GM04503 (cell line): ENCODE measurements at places on chromosomes 1 and 21.

GRCh38 chr1:176950736-176951324 is 213.7 kb downstream of the ASTN1 start:
- no peak for DNase-seq

DNA sequence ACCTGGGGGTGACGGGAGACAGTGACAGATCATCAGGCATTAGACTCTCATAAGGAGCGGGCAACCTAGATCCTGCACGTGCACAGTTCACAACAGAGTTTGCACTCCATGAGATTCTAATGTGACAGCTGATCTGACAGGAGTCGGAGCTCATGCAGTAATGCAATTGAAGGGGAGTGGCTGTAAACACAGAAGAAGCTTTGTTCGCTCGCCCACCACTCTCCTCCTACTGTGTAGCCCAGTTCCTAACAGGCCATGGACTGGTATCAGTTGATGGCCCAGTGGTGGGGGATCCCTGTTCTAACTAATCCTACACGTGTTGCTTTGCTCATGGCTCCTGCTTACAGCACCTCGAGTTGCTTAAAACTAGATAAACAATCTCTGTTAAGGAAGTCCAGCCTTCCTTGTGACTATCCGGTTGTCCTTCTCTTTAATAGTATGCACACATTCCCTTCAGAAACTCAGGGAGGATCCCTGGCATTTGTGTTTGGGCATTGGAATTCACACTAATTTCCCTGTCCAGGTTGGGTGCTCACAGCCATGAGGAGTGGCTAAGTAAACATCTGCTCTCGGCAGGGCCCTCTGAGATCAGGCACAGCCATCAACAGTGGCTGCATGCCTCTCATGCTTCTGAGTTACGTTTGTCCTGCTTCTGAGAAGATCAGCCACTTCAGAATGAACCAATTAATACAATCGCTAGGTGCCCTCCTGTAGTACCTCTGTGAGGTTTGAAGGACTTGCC is 21.1 kb upstream of the F3 start:
- DNase-seq: no peak

- DNase-seq: no peak
Measured at GRCh38 chr1:980137-980571, 1.7 kb downstream of the PERM1 start.

GRCh38 chr1:7519861-7520395 is 251.2 kb upstream of the VAMP3 start:
- DNase-seq: no peak

GRCh38 chr1:154756793-154757548 is 113.1 kb downstream of the KCNN3 start:
- no peak for DNase-seq

GRCh38 chr21:44085491-44086321 is 21.5 kb upstream of the PWP2 start:
- no peak for DNase-seq

DNA sequence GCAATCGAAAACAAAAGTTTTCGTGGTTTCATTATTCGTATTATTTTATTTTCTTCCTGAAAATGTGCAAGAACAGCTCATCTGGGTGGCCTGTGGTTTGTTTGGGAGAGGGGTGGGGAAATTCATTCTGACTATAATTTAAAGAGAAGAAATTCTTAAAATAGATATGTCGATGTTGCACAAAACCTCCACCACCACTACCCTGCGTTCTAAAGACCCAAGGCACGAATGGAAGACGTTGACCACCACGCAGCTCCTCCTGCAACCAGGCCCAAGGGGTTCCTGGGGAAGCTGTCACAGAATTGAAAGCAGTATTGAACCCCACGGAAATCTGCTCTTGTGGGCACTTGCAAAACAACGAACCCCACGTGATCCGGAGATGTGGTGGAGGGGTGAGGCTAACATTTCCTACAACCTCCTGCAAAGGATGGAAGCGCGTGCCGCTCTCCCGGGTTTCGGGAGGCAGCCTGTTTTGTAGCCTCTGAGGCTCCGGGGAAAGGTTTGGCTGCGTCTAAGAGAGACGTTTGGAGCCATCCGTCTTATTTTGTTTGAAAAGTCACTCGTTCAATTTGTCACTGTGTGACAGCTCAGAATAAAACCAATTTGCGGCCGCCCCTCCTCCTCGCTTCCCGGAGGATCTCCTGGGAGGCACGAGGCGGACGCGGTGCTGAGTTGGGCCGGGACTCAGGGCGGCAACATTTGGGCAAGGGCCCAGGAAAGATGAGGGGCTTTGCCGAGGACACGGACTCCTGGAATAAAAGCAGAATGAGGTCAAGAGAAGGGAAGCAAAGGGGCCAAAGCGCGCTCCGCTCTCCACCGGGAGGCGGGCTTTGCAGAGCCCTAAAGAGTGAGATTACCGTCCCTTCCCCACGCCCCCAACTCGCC is 810 bp upstream of the HLX start:
- DNase-seq: no peak

DNA sequence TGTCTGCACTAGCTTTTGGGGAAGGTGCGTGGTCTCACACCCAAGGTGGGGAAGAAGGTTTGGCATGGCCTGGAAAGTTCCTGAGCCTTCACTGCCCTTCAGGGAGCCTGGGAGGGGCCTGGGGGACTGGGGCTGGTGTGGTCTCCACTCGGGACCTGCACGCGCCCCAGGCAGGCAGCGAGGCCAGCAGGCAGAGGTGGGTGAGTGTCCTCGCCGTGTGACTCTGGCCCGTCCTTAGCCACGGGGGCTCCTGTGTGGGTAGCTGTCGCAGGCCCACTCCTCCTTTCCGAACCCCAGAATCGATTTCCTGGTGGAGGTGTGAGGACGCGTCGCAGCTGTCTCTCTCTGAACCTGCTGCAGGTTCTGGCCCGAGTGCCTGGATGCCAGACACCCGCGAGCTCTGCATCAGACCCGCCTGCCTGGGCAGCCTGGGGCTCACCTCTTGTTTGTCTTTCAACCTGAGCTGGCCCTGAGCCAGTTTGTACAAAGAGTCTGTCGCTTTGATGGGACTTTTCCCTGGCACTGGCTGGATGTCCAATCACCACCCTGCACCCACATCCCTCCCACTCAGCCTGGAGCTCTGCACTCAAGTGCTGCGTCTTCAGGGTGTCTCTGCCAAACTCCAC is 36.0 kb upstream of the SLC19A1 start:
- no peak for DNase-seq

DNA sequence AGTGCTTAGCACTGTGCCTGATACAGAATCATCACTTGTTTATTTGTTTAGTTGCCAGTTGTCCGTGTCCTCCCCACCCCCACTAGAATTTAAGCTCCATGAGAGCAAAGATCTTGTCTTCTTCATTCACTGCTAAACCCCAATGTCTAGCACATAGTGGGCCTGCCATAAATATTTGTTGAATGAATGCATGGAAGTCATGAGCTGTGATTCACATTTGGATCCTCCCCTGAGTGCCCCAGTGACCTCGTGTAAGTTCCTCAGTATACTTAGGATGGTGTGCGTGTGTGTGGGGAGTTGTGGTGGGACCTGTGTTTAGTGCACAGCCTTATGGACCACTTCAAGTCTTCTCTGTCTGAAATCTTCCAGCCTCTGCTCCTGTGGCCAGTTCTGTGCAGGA is 23.1 kb downstream of the IER5 start:
- no peak for DNase-seq

- DNase-seq: no peak
Measured at GRCh38 chr1:213385806-213386324, 334.8 kb downstream of the RPS6KC1 start.

DNA sequence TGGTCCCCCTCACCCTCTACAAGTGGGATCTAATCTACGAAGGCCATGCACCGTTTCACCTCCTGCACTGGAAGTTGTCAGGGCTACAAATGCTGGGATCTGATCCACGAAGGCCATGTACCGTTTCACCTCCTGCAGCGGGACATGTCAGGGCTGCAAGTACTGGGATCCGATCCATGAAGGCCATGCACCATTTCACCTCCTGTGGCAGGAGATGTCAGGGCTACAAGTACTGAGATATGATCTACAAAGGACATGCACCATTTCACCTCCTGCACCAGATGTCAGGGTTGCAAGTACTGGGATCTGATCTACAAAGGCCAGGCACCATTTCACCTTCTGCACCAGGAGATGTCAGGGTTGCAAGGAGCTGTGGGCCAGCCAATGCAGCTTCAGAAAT is 7.0 kb downstream of the ALDH4A1 start:
- no peak for DNase-seq

DNA sequence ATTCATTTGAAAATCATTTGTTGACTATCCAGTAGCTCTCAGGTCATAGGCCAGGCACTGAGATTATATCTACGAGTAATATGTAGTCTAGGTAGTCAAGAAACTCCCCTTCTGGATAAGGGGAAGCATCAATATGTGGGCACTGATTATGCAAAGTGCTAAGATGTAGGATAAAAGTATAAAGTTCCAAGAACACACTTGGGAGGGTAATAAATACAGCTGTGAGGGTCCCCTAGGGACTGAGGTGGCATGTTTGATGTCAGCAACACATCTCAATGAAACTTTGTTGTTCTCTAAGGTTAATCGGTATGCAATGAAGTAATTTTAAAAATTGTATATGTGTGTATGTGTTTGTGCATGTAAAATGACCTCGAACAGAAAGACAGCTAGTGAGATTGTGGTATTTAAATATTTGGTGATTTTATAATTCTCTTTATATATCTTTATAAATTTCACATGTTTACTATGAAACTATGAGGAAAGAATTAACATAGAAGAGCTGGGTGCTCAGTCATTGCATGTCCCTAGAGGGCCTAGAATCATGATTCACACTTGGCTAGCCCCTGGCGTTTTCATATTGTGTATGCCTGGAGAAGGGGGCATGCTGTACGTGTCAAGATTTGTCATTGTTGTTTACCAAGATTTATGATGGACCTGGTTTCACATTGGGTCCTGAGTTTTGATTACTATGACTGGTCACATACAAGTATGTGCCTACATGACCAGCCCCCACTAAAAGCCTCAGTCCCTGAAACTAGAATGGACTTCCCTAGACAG is 140.1 kb upstream of the DUSP10 start:
- DNase-seq: no peak

DNA sequence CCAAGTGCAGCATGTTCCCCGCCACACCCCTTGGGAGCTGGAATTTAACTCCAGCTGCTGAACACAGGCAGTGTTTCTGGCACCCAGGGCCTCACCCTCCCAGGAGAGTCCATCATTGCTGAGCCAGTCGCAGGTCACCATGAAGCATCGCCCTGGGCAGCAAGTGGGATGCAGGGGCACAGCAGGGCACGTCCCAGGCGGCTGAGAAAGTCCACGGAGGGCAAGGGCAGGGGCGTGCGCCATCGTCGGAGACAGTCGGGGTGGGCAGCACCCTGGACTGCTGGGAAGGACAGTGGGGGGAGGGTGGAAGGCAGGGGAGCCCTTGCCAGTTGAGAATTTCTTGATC is 69.2 kb upstream of the PDE9A start:
- DNase-seq: no peak

- DNase-seq: no peak
Measured at GRCh38 chr1:172630868-172631267, 28.0 kb upstream of the FASLG start.

GRCh38 chr1:185670187-185670627 is 64.0 kb upstream of the HMCN1 start:
- DNase-seq: no peak

- no peak for DNase-seq
Measured at GRCh38 chr1:59141267-59141863, 155.5 kb upstream of the FGGY start.

DNA sequence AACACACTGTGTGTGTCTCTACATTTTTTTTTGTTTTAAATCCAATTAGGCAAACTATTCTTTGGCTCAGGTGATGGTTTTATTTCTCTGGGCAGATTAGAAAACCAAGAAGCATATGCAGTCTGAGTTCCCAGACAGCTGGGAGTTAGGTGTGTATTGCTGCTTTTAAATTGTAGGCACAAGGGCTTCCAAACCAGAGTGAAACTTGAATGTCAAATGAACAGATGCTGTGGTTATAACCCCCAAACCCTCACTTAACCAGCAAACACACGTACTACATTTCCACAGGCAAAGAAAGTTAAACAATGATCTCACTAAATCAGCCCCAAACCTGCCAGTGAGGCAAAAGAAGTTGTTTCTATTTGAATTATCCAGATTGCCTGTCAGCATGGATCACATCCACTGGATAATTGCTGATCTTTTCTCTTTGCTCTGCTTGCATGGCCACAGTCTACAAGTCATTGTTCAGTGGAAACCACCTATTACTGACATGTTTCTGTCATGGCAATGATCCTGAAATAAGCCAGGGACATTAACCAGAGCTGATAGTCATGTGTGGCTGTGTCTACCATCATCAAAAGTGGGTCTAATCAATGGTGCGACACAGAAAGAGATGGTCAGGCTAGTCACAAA is 576.5 kb upstream of the PLXNA2 start:
- DNase-seq: no peak

DNA sequence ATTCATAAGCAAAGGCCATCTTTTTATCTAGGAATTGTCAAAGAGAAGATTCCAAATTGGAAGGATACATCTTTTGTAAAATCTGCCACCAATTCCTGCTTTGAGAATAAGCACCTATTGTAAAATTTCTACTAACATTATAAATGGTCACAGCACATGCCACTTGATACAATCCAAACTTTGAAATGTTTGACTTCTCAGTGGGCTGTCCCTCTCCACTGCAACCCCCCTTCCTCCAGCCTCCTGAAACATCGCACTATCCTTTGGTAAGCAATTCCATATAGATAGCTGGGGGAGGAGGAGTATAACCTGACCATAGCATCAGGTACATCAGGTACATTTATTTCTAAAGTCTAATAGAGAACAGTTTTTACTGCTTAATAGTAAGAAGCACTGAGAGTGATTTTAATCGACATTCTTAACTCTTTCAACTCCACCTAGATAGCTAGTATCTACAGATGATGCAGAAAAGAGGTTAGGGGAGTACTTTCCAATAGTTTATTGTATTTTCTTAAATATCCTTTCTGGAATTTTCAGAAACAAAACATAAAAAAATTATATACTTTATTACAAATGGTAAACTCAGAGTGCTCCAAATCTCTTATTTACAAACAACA is 2.9 kb downstream of the JUN start:
- DNase-seq: no peak

DNA sequence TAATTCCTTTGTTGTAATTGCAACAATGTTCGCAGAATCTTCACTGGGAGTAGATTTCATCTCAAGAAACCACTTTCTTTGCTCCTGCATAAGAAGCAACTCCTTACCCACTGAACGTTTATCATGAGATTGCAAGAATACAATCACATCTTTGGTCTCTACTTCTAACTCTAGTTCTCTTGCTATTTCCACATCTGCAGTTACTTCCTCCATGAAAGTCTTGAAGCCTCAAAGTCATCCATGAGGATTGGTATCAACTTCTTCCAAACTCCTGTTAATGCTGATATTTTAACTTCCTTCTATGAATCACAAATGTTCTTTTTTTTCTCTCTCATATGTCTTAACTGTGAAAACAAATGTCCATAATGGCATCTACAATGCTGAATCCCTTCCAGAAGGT is 118.6 kb upstream of the RAB4A start:
- DNase-seq: no peak

DNA sequence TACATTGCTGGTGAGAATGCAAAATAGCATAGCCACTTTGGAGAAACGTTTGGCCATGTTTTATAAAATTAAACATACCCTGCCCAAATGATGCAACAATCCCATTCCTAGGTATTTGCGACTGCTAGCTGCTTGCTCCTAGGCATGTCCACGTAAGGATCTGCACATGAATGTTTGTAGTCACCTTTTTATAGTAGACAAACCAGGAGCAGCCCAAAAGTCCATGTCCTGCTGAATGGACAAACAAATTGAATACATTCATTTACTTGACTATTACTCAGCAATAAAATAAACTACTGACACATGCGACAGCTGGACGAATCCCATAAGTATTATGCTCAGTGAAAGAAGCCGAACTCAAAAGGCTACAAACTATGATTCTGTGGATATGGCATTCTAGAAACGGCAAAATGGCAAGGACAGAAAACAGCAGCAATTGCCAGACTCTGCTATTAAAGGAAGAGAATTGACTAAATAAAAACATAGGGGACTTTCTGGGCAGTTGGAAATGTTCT is 161.9 kb upstream of the GALNT2 start:
- DNase-seq: no peak
